Choroid plexus epithelial cell (primary cell): ENCODE measurements at places on chromosomes 6 and 20.

GRCh38 chr20:57329608-57330221 lies at the start of gene SPO11:
TSS of gene SPO11 (plus strand) at chr20:57329803. CDS start at chr20:57329868, 65 bp downstream.
- DNase-seq: no peak

GRCh38 chr6:76166874-76167273 lies 94.4 kb upstream of the IMPG1 start:
- no peak for DNase-seq

DNA sequence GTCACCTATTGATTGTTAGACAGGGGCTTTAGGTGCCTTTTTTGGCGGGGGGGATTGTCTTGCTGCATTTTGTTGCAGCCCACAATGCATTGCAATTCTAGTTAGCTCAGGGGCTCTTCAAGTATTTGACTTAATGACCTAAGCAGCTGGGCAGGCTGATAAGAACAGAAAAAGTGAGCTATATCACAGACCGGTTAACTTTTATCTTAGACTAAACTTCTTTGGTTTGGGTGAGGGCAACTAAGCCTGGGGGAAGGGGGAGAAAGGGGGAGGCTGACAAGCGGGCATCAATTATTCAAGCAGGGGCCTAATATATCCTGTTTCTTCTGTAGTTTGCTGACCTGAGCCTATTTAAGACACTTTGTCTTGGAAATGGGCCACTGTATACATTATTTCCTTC lies 66.0 kb upstream of the GPR6 start:
- DNase-seq: no peak

- no peak for DNase-seq
Measured at GRCh38 chr6:140036196-140036595, 661.7 kb upstream of the CITED2 start.

DNA sequence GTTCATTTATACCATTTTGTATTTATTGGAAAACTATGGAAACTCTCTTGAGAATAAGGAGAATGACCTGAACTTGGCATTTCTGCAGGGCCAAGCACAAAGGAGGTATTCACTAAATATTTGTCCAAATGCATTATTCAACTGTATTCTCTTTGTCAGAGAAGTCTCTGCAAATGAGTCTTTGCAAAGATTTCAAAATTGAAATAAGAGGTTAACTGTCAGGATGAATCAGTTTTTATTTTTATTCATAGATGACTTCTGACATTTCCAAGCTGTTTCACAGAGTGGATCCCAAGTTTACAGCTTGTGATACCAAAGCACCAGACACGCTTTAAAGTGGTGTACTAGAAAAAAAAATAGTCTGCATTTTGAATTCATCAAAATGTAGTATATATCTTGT lies 131.6 kb downstream of the UTRN start:
- DNase-seq: no peak

GRCh38 chr20:58155148-58155925 lies 73.1 kb downstream of the ANKRD60 start:
- no peak for DNase-seq

- DNase-seq: no peak
Measured at GRCh38 chr6:108523697-108524096, 37.0 kb upstream of the FOXO3 start.

GRCh38 chr20:41408156-41408794 lies 41.7 kb upstream of the EMILIN3 start:
- no peak for DNase-seq

DNA sequence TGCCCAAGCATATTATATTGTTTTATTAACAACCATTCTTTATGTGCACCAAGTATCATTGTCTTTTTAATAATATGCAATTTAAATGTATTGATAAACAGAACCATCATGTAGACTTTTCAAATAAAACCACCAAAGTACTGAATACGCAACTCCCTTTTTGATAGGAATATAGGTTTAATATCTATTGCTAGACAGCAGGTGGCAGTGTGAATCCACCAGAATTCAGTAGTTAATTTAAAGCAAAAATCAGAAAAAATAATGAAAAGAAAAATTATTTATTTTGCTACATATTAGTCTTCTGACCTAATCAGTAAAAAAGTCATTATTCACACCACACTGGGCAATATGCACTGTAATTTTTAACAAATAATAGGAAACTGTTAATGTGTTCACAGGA lies 143.7 kb downstream of the KLHL32 start:
- peak; percentile 76 for DNase-seq

DNA sequence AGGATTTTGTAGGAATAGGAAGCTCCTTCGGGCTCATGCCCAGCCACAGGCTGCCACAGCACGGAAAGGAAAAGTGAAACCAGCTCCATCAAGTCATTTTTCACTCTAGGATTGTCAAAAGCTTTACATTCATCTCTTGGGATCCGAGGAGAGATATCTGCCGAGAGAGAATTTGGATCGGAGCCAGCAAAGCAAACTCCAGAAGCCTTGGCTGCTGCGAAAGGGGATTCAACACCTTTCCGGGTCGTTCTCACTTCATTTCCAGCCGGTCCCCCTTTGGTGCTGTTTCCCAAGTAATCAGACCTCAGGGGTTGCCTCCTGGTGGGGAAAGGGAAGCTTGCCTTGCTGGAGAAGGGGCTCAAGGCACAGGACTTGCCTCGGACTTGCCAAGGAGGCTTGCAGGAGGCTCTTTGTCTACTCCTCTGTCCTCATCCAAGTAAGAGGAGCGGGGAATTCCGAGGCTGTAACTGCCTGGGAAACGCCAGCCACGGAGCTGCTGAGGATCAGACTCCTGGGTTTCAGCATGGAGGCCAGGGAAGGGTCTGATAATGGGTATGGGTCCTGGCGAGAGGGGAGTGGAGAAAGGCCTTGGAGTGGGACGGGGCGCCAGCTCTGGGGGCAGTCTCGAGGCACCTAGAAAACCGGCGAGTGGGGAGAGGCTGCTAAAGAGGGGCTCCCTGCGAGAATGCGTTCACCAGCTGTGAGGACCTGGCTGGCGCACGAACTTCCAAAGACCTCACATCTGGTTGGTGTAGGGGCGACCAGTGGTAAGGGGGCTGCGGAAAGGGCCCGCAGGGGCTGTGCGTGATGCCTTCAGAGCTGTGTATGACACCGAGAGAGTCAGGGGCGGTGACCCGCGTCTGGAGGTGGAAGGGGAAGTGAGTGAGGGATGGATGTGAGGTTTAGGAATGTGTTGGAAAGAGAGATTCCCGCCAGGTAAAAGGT lies 702 bp downstream of the ETV7 start:
- peak; percentile 67 for DNase-seq

- no peak for DNase-seq
Measured at GRCh38 chr6:111173341-111173740, 86.0 kb downstream of the SLC16A10 start.

- no peak for DNase-seq
Measured at GRCh38 chr6:39416026-39416425, 93.5 kb upstream of the KCNK16 start.

DNA sequence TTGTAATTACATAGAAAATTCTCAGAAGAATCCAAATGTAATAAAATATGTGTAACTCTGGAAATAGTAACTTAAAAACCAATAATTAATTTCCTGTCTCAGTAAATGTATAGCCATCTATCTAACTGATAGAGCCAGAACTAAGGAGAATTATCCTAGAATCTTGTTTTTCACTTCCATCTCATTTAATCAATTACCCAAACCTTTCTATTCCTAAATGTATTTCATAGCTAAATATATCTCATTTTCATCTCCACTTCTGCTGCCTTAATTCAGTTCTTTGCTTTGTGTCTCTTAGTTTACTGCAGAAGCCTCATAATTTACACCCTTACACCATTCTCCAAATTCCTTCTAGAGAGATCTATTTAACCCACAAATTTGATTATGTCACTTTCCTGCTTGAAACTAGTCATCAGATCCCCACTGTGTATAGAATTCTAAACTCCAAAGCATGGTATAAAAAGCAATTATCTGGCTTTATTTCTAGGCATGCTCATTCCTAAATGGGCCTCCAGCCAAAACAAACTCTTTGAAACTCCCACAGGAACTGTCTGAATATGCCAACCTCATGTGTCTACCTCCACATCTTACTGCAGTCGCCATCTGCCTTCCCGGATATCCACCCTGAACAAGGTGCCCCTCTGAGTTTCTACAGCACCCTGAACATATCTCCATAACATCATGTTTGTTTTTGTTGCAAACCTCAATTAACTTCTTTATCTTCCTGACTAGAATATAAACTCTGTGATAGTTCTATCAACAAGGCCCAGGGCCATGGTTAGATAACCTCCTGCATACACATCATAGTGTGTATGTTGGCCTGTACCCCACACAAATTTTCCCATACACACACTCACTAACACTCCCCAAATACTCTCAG lies 70.5 kb upstream of the ADTRP start:
- peak; percentile 65 for DNase-seq

- DNase-seq: no peak
Measured at GRCh38 chr6:11224252-11224965, 8.1 kb downstream of the NEDD9 start.

DNA sequence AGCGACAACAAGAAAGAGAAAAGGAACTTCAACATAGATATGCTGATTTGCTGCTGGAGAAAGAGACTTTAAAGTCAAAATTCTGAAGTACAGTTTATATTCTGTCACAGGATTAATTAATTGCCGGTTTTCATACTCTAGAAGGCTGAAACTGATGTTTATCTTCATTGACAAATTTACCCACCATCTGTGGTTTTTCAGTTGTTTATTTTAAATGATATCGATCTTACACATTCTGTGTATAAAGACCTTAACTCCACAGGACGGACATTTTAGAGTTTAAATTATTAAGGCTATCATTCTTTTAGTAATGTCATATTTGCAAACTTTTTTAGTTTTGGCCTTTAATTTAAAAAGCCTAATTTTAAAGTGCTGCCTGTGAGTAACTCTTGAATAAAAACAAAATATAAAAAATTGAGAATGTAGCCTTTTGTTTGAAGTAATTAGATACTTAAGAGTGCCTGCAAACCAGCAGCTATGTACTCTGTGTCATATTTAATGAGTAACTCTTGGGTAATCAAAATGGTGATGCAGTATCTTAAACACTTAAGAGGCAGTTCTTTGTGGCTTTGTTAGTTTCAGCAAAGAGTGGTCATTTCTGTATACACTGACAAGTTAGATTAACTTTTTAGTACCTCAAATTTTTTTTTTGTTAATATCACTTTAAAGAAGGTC lies 59.3 kb downstream of the CDC5L start:
- peak; percentile 85 for DNase-seq

- DNase-seq: peak; percentile 11
Measured at GRCh38 chr20:57250607-57251343, 15.7 kb downstream of the BMP7 start.

- no peak for DNase-seq
Measured at GRCh38 chr6:44733126-44733525, 345.6 kb downstream of the CDC5L start.

- peak; percentile 57 for DNase-seq
Measured at GRCh38 chr20:23609486-23610109, 3.9 kb upstream of the CST9 start.

DNA sequence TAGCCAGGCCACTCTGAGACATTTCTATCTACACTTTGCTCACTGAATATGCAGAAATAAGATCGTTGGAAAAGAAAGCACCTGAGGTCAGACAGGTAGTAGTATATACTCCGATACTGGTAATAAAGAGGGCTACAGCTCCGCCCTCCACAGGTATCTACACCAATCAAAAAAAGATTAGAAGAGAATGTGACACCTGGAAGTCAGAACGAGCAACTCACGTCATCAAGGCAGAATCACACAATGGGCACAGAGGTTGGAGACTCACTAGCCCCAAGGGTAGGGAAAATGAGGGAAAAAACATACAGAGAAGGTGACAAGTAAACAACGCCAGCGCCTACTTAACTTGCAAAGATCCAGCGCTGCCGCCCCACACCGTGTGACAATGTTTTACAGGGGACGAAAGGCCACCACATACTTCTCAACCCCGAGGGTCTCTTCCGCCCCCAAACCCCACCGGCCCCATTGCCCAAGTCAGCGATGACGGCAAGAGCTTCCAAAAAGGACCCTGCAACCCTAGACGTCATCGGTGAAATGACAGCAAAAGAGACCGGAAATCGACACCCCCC lies 653 bp downstream of the LMBRD1 start:
- DNase-seq: peak; percentile 66

DNA sequence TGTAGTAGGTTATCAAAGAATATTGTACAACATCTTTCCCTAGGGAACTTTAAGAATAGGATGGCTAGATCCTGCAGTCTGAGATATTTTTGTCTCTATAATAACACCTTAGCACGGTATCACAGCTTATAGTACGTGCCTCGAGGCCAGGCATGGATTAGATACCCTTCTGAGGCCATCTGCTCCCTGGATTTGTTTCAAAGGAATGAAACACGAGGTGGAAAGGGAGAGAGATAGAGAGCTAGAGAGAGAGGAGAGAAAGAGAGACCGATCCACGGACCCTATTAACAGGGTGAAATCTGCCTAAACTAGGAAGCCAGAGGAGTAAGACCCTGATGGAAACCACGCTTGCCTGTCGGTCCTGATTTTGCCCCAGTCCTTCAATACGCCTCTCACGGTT lies 92.5 kb downstream of the CD83 start:
- DNase-seq: no peak

DNA sequence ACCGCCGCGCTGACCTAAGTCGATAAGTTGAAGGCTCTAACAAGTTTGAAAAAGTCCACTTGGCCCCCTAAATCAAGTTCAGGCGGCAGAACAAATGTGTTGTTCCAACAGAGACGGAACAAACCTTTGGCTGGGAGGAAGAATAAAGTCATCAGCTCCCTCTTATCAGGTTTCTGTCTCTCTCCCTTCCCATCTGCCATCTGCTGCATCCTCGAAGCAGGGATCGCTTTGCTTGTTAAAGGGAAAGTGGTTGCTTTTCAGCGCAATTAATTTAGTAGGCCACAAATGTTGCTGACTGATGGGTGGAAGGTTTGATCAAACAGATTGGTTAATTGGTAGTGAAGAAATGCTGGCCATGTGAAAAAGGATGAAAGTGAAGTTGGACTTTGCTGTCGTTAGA lies 64.3 kb downstream of the CDH4 start:
- no peak for DNase-seq

DNA sequence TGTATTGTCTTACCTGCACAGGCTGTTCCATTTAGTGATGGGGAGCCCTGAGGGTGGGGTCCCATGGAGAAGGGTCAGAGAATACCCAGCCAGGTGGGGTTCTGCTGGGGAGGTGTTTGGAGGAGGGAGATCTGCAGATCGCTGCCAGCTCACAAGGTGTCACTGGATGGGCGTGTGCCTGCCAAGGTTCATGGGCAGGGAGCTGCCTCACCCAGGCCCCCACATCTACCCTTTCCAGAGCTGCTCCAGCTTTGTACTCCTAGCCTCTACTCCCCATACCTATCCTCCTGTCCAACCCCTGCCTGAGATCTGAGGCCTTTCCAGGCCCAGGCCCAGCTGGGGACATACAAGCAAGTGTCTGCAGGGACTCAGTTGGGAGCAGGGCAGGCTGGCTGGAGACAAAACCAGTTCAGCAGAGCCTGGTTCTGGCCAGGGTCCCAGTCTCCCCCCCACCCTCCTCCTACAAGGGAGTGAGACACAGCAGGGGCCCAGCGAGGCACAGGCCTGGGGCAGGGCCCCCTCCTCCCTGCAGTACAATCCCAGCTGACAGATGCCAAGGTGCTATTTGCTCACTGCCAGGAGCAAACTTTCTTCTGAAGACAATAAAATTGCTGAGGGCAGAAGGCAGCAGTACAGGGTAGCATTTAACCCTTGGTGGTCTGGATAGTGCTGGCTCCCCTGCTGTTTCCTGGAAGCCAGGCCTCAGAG lies 19.7 kb downstream of the SPDEF start:
- no peak for DNase-seq
